H7 (cell line): ENCODE measurements at places on chromosomes 7 and 10. TPM values are rescaled to one million over a fixed set of nuclear protein-coding genes. Genes with fewer than 3 reads are reported as not detected.

TDRD1 gene
- 0.14 and 0.26 TPM in 2 replicates for total RNA-seq

BRAF gene
- 7.7 and 11.6 TPM in 2 replicates for total RNA-seq

PRKCQ gene
- total RNA-seq = 12.7 and 17.4 TPM in 2 replicates

FAM24B gene
- 0.85 and 4.8 TPM in 2 replicates for total RNA-seq

TAS2R41 gene
- 0.10 TPM in 1 of 2 replicates, not detected in the other for total RNA-seq

MUC3A gene
- 8.5 and 14.6 TPM in 2 replicates for total RNA-seq
